ENCODE measurements at places on chromosomes 12 and 14.

DNA sequence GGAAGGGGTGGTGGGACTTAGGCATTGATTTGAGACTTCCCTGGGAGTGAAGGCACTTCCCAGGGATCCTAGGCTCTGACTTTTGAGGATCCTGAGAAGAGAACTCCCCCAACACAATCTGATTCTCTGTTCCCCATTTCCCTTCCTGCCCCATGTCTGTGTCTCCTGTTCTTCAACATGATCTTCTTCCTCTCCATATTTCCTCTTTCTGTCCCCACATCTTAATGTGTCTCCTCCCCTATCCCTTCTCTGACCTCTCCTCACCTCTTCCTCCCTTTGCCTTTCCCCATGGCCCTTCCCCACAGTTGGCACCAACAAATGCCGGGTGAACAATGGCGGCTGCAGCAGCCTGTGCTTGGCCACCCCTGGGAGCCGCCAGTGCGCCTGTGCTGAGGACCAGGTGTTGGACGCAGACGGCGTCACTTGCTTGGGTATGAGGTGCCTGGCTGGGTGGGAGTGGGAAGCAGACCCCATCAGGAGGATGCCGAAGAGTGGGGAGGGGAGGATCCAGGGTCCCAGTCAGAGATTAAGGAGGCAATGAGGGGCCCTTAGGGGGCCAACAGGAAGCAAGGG lies 15.2 kb upstream of the LRP1-AS start:
- DNase-seq = no peak

GRCh38 chr12:67826946-67827720 lies 162.1 kb upstream of the IFNG-AS1 start:
- no peak for DNase-seq

- peak; percentile 6 for DNase-seq
Observed at GRCh38 chr12:102169922-102170621, 27.6 kb downstream of the PMCH start.

- no peak for DNase-seq
Observed at GRCh38 chr12:121949648-121950397, 31.4 kb downstream of the CFAP251 start.

GRCh38 chr12:89384050-89384758 lies 31.9 kb upstream of the DUSP6 start:
- DNase-seq = no peak

DNA sequence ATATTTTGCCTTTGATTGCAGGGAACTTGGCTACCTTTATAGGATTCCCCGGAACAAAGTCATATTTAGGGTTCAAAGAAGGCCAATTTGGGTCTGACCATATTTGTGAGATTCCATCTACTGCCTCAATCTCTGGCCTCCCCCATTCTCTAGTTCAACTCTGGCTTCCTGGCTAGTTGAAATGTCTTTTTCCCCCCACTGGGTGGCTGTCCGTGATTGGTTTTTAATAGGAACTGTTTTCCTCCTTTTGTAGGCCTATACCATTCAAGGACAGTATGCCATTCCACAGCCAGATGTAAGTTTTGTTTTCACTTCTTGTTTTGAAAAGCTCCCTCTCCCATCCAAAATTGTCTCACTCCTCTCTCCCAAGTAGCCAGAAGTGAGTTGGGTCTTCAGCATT lies 13.8 kb downstream of the PCBP2 start:
- no peak for DNase-seq

GRCh38 chr14:69093631-69094421 lies 59.1 kb downstream of the DCAF5 start:
- no peak for DNase-seq

DNA sequence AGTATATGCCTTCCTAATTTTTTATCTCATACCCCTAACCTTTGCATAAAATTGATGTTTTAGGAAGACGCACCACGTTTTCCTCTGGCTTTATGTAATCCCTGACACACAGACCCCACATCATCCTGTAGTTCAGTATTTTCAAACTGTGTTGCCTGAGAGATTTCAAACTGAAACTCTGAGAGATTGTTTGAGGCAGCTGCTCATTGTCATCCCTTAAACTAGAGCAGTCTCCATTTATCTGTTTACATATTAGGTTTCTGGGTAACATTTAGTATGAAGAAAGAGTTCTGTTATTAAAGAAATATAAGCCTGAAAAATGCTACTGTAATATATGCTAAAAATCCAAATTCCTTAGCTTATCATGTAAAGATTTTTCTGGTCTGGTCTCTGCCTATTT lies 24.3 kb downstream of the MNAT1 start:
- no peak for DNase-seq

GRCh38 chr14:66099451-66099850 lies 386.7 kb upstream of the CCDC196 start:
- DNase-seq = no peak

GRCh38 chr12:21644516-21644915 lies 13.1 kb downstream of the LDHB start:
- DNase-seq = no peak

DNA sequence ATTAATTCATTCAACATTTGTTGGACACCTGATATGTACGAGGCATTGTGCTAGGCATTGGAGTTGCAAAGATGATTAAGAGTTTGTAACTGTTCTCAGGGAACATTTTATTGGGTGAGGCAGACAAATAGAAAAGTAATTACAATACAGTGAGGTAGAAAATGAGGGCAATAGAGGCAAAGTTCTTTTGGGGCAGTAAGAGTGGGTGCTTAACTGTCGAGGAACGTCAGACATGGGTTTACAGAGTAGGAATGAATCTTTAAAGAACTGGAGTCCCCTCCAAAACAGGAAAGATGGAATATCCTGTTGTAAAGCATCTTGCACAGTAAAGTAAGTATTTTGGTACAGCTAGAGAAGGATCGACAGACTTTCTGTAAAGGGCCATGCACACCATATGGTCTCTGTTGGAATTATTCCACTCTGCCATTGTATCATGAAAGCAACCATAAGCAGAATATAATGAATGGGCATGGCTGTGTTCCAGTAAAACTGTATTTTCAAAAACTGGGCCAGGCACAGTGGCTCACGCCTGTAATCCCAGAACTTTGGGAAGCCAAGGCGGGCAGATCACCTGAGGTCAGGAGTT lies 9.1 kb downstream of the CREBL2 start:
- no peak for DNase-seq

DNA sequence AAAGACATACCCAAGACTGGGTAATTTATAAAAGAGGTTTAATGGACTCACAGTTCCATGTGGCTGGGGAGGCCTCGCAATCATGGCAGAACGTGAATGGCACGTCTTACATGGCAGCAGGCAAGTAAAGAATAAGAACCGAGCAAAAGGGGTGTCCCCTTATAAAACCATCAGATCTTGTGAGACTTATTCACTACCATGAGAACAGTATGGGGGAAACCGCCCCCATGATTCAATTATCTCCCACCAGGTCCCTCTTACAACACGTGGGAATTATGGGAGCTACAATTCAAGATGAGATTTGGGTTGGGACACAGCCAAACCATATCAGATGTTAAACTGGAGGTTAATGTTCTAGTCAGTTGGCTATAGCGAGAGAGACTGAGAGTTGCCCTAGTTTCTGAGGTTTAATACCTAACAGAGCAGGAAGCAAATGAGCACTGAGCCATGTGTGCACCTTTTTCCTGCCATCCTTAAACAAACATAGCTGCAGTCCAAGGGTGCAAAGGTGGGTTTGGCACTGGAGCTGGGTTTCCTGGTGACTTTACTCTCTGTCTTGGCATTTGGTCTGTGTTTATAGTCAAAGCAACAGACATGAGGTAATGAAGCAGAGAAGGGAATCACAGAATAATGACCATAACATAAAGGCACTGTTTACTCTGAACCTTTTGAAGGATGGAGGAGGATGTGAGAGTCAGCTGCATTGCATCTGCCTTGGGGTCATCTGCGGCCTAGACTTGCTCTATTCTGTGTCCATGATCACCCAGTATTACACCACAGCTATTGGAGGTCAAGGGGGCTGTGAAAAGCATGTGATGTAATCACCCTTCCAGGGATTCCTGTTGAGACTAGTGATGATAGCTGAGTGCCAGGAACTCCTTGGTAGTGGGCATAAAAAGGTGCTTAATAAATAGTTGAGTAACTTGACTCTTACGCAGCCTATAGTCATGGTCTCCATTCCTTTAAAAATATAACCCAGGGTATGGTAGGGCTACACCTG lies 83.6 kb upstream of the USP44 start:
- no peak for DNase-seq

DNA sequence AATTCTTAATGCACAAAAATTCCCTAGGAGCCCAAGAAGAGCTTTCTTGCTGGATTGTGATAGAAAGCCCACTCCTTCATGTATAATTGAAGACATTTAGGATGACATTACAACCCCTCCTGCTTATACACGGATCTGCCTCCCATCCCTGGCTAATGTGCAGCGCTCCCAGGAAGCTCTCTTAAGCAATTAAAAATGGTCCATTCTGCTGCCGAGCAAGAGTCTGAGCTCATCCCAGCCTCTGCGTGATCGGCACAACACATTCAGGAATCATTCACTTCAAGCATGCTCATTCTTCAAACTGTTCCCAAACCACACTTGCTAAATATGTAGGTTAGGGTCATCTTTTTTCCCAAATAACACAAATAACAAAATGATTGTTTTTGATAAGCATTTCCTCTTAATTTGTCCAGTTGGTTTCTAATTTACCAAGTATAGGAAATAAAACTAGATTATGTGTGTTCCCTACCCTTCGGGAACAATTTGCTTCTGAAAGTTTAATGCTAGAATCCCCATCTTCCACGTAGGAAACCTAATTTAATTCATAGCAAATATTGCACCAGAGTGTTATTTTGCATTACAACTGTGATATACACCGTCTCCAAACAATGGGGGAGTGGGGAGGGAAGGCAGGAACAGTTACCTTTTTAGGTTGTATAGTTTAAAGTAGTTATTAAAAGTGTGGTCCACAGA lies 17.3 kb upstream of the TMEM233 start:
- DNase-seq = no peak

DNA sequence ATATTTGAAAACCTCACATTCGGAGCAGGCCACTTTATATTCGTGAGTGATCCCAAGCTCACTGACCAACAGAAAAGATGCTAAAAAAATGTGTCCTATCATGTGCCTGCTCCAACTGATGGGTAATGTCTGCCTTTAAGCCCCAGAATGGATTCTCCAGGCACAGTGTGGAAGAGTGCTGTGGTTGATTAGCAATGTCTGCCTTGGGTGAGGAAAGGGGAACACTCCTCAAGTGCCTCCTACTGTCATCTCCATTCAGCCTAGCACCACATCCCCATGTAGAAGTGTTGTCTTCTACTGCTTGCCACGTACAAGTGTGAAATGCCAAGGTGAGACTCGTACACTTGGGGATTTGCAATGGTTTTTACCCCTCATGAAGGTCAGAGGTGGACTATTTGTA lies 199.3 kb downstream of the SLC41A2 start:
- no peak for DNase-seq

DNA sequence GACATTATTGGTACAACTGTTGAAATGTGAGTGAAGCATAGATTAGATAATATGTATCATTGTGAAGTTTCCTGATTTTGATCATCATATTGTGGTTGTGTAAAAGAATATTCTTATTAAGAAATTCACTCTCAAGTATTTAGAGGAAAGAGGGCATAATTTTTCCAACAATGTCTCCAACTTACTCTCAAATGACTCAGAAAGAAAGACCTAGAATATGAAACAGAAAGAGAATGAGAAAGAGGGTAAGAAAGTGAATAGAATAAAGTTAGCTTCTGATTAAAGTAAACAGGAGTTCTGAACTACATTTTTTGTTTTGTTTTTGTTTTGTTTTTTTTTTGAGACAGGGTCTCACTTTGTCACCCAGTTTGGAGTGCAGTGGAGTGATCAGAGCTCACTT lies 123.0 kb downstream of the CPNE8 start:
- DNase-seq = no peak

DNA sequence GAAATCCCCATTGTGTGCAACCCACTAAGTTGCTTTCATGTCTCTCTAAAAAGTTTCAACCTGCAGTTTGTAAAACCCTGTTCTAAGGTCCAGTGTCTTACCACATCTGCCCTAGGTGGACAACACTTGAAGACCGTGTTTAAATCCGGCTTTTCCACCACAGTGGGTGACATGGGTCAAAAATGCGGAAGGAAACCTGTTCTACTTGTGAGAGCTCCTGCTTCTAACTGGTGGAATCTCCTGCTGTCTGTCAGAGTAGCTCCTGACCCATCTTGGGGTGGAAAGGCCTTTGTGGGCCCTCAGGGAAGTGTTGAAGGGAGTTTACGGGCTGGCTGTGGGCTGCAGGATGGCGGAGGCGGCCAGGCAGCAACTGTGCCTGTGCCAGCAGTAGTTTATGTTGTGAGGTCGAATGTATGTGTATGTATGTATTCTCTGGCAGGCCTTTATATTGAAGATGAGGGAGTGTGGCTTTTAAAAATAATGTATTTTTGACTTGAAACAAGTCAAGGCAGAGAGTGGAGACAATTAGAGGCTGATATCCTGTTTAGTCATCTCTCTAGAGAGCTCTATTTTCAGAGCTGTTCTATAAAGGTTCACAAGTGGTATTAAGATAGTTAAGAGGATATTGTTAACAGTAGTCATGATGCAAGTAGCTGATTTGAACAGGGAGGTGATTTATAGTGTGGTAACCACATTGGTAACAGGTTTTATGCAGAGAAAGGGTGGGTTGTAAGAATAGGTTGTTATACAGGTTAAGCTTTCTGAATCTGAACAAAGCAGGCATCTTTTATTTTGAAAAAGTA lies 67.0 kb downstream of the PRKCH start:
- no peak for DNase-seq

DNA sequence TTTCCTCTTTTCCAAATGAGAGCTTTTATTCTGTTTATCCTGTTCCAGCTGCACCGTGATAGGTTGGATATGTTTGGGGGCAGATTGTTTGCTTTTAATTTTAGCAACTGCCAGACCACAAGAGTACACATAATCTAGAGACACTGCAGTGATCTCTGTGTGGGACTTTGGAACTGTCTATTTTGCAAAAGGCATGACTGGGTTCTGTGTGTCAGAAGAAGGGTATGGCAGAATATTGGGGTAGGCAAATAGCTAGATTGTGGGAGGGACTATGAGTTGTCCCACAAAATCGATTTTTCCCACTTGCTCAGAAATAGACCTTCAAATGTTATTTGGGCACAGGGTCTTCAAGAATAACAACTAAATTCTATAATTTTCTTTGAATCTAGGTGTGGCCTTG lies 275.9 kb upstream of the KITLG start:
- no peak for DNase-seq

Measured in SK-N-DZ (cell line).